IMR-90 (cell line): ENCODE measurements at places on chromosomes 3 and 15. TPM values are rescaled to one million over a fixed set of nuclear protein-coding genes. Genes with fewer than 3 reads are reported as not detected.

GRCh38 chr3:112412494-112412893 is 79.5 kb downstream of the CD200 start:
- no peak for DNase-seq

HRH1 gene
- total RNA-seq: 13.1 and 16.1 TPM in 2 replicates

- DNase-seq: no peak
These were observed 115.4 kb downstream of the MYLK start for GRCh38 chr3:123768480-123769355.

GRCh38 chr3:187243933-187244524 is 46.7 kb downstream of the RTP1 start:
- DNase-seq: peak; percentile 30

DNA sequence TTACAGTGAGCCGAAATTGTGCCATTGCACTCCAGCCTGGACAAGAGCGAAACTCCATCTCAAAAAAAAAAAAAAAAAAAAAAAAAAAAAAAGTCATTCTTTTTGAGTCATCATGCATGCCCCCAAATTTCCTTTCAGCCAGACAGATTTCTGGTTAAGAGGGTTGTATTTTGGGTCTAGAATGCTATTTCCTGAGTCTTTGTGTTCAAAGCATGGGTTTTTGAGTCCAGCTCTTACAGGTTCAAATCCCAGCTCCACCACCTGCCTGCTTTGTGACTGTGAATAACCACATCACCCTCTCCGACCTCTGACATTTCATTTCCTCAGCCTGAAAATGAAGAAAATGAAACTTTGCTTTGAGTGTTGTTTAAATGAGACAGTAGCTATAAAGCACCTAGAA is 9.3 kb upstream of the C15orf61 start:
- peak; percentile 11 for DNase-seq

MAPKAPK3 gene
- 48.3 and 57.2 TPM in 2 replicates for total RNA-seq

- no peak for DNase-seq
These were observed 369.4 kb upstream of the SLCO3A1 start for GRCh38 chr15:91484141-91484540.
